GM13977 (cell line): ENCODE measurements at places on chromosomes 2 and 18.

DNA sequence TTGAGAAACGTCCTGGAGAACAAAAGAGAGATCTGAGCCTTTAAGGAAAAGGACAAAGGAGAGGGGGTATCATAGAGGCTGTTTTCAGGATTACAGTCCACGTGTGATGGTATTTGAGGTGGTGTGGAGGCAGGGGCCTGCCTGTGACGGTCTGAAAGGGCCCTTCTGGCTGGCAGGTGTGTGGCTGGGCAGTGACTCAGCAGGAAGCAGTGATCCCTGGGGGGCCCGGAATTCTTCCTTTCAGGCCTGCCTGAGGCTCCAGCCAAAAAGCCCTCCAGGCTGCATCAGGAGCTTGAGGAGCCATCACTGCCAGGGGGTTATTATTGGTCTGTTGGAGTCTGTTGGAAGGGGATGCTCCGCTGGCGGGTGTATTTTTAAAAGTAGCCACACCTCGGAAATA is 97.2 kb upstream of the TMEM18 start:
- DNase-seq, result no peak

DNA sequence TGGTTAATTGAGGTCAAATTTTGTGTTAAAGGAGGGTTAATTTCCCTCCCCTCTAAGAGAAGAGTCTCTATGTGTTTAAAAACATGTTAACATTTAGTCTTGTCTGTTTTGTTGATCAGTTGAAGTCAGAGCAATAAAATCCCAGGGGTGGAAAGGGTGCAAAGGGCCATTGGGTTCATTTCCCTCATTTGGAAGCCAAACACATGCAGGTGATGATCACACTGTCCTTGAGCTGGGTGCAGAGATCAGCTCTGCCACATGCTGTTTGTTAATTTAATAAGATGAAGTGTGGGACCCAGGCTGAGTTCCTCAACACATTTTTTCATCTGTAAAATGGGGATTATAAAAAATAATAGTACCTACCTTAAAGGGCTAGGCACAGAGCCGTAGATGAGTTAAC is 260.9 kb downstream of the LPIN1 start:
- no peak for DNase-seq

DNA sequence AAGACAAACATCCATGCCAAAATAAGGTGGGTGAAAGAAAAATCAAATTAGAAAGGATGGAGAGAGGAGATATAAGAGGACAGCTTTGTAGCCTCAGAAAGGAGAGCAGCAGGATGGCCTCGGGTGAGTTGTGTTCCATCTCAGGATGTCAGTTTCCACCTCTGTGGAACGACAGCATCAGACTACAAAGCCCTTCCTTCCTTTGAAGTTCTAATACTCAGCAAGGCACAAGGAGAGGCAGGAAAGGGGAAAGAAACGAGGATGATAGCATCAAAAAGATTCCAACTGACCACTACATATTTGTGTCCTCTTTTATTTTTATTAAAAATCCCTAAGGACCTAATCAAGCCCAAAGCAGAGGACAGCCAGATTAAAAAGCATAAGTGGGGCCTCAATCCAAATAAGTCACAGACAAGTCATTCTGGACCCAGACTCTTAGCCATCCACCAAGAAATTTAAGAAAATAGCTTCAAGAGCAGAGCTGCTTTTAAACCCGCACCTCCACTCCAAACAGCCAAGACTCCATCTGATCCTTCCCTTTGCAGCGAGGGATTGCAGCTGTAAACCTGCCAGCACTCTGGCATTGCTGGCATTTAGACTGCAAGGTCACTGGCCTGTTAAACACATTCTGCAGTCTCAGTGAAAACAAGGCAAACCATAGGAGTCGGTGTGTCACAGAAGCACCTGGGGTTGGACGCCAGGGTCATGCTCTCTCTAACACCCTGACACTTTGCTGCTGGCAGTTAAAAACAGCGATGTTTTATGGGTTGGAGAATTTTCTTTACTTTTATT is 314.5 kb upstream of the CHAC2 start:
- DNase-seq, result no peak

- DNase-seq, result no peak
These were observed 94.4 kb upstream of the ASAP2 start for GRCh38 chr2:9112079-9112721.

- no peak for DNase-seq
These were observed 451.4 kb downstream of the EIPR1 start for GRCh38 chr2:2926009-2926857.

DNA sequence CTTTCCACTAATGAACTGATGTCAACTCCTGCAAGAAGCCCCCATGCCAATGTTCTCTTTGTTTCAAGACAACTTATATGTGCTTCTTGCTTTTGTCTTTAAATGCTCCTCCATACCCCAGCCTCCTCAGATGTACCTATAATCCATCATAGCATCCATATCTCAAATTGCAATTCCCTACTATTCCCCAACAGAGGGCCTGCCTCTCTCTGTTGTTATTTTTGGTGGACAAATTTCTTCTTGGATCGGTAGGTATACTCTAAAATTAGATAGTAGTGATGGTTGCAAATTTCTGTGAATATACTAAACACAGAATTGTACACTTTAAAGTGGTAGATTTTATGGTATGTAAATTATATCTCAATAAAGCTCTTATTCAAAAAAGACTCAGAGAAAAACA is 820.1 kb downstream of the METTL4 start:
- DNase-seq, result no peak
